ENCODE measurements at places on chromosomes 7 and 10.

DNA sequence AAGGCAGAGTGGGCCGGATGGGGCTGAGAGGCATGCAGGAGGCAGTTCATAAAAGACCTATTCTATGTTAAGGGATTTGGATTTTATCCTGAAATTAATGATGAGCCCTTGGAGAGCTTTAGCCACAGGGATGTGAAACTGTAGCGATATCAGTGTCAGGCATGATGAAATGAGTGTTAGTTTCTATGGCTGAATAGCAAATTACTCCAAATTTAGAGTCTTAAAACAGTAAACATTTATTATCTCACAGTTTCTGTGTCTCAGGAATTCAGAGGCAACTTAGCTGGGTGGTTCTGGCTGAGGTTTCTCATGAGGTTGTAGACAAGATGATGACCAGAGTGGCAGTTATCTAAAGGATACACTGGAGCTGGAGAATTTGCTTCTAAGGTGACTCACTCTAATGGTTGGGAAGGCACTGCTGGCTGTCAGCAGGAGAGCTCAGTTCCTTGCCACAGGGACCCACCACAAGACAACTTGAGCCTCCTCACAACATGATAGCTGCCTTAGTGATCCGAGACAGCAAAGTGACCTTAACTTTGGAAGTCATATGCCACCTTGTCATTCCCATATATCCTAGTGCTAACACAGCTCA is 36.7 kb upstream of the SFTPD start:
- DNase-seq, result no peak

GRCh38 chr10:132965411-132966057 is 23.2 kb upstream of the CFAP46 start:
- no peak for DNase-seq

- DNase-seq, result peak; percentile 14
These were observed 3.6 kb downstream of the FIGNL1 start for GRCh38 chr7:50446542-50446960.

GRCh38 chr10:107740962-107741690 is 576.6 kb upstream of the SORCS1 start:
- DNase-seq, result no peak

DNA sequence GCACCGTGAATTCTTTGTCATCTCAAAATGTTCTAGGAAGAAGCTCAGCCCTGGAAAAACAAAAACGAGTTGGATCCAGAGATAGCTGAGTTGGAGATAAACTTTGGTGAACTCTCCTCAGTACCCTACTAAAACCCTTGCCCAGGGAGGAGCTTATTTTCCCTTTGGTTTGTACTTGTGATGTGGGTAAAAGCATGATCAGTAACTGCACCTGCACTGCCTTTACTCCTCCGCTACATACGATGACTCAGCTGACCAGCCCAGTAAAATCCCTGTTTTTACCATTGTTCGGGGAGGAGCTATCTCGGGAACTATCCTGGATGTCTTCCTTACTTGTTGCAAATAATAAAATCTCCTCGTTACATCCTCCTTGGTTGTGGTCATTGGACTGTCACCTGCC is 359.3 kb downstream of the SH2D4B start:
- no peak for DNase-seq

DNA sequence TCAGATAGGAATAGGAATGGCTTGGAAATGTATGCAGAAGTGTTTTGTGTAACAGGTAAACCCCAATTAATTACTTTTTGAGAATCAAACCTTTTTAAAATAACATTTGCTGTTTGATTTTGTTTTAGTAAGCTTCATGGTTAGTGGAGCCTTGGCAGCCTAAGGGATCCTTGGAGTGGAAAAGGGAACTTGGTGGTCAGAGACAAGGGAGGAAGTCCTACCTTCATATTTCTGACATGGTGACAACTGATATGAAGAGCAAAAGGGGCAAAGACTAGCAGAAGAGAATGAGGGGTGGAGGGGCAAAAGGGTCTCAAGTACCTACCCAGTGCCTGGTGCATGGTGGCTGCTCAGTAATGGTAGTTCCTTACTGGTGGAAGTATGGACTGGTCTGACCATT is 32.3 kb downstream of the AHCYL2 start:
- DNase-seq, result no peak

DNA sequence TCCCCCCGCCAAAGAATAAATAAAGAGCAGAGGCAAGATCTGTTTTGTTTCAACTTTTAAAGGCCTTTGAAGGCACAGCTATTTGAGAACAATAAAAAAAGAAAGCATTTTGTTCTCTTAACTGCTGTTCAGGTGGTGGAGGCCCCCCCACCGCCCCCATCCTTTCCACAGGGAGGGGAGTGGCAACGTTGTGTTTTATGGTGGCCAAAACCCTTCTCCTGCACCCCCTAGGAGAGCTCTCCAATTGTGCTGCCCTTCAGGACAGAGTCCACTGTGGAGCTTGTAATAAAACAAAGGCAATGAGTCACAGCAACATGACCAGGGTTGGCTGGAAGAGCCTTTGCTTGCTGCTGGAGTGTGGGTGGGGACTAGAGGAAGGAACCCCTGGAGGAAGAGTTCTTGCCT is 987.9 kb downstream of the KCNMA1 start:
- no peak for DNase-seq

DNA sequence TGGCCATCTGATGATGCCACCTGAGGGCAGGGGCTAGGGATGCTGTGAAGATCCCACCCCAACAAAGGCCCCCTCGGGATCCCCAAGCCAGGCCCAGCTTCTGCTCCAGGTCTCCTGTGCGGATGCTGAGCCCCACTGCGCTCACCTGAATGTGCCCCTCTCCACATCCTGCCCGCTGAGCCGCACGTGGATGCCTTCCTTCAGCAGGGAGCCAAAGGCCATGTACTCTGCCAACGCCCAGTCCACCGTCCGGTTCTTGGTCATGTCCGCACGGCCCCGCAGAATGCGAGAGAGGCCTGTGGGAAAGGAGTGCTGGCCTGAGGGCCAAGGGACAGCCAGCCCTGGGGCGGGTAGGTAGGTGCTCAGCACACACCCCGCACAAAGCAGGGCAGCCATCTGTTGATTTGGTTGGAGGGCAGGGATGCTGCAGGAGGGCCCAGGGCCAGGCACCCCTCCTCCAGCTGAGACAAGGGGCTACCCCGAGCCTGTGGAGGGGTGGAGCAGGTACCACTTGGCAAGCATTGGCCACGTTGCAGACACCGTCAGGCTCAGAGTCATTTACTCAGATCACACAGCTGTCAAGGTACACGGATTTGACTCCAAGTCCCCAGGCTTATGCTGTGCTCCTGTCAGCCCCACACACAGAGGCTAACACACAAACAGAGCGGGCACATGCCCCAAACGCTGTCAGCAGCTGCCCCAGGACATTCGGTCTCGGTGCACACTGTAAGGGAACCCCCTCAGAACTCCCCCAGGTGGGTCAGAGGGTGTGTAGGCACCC is 19.2 kb downstream of the OGDHL start:
- no peak for DNase-seq

- DNase-seq, result no peak
These were observed 108.8 kb upstream of the BMPER start for GRCh38 chr7:33796538-33796937.

DNA sequence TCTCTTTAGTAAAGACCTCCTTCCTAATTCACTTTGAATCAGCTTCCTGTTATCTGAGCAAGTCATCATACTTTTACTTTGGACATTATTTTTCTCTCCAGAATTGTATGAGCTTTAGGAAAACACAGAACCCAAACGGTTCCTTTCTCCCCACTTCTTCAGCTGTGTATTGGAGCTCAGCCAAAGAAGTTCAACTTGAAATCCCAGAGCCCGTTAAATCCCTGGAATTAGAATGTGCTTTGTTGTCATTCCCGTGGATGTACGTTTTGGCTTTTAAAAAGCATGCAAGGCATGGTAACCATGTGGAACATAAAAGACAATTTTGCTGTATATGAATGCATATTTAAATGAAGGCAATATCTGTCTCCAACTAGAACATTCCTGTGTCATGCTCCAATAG is 46.6 kb downstream of the AGMO start:
- DNase-seq, result no peak

DNA sequence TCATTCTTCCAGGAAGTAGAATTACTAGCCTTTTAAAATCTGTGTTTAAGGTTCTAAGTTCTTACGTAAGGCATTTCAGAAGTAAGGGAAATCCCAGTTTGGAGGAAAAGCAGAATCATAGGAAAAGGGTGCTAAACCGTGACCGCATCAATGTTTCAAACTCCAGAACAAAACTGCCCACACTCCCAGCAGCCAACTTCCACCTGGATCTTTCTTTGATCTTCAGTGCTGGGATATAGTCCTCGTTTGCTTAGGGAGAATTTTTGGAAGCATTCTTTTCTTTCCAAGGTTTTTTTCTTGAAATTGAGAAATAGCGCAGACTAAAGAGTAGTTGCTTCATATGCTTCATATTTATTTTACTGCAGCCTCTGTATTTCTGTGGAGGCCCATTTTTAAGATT is 8.9 kb downstream of the PROSER2 start:
- DNase-seq, result no peak

DNA sequence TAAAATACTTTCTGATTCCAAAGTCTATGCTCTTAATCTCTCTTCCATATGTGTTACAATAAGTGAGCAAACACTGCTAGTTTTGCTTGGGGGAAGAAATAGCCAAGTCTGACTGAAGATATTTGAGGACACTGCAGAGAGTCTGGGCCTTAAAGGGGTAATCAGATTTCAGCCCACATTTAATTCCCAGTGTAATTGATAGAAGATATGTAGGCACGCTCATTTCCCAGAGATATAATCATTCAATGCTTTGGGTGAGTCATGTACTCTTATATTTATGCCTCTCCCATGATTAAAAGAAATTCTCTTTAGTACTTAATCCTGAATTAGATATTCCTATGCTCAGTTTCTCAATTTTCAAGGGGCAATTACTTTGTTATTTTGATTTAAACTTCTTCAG is 178.1 kb upstream of the POM121L12 start:
- DNase-seq, result no peak

DNA sequence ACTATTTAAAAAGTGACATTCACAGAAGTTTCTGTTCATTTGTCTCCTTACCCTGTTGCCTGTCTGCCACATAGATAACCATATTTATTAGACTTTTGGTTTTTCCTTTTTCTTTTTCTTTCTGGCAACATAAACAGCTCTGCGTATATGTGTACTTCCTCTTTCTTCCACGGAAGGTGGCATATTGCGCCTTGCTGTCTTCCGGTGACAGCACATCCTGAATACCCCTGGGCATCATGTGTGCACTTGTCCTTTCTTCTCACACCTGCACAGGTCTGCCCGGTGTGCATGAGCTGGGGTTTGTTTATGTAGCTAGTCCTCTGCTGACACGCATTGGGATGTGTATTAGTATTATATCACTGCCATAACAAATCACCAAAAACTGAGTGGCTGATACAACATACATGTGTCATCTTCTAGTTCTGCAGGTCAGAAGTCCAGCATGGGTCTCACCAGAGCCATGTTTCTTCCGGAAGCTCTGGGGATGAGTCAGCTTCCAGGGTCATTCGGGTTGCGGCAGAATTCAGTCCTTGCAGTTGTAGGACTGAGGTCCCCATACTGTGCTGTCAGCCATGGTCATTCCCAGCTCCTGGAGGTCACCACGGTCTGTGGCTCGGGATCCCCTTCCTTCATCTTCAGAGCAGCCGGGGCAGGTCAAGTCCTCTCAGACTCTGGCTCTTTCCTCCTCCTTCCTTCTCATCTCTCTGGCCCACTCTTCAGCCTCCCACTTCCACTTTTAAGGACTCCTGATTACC is 596.0 kb upstream of the FOXK1 start:
- DNase-seq, result no peak

DNA sequence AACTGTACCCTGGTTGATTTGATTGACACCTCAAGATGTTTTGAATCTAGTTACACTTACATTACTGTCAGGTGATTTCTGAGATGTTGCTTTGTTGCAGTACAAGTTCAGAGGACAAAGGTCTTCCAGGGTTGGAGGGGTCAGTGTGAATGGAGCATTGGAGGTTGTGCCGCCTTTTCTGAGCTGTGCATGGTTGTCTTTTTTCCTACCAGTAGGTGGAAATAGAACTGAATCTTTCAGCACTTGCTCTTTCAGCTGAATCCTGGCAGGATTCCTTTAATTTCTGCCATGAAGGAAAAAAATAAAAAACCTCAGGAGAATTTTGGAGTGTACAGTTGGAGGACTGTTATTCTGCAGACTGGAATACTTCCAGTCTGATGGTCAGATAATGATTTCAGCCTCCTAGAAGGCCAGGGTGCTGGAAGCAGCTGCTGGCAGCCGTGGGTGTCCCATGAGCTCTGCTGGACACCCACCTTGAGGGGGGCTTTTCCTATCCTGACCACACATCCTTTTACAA is 82.7 kb downstream of the PLCE1 start:
- no peak for DNase-seq

- no peak for DNase-seq
These were observed 57.2 kb downstream of the CALML3 start for GRCh38 chr10:5581670-5582566.

GRCh38 chr10:31928549-31929260 is at the start of gene ARHGAP12:
Gene ARHGAP12, minus strand, starts transcription at chr10:31928831. Its CDS starts 19,976 bp downstream, at chr10:31908855.
- DNase-seq, result peak; percentile 80

DNA sequence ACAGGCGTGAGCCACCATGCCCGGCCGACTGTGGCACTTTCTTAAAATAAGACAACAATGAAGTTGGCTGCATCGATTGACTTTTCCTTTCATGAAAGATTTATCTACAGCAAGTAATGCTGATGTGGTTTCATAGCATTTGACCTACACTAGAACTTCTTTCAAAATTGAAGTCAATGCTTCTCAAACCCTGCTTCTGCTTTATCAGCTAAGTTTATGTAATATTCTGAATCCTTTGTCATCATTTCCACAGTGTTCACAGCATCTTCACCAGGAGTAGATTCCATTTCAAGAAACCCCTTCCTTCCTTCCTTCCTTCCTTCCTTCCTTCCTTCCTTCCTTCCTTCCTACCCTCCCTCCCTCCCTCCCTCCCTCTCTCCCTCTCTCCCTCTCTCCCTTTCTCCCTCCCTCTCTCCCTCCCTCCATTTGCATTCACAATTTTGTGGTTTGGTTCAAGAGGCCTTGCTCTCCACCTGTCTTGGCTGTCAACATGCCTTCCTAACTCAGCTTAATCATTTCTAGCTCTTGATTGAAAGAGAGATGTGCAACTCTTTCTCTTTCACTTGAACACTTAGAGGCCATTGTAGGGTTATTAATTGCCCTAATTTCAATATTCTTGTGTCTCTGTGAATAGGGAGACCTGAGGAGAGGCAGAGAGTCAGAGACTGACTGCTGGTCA is 52.1 kb downstream of the HDAC9 start:
- DNase-seq, result no peak

DNA sequence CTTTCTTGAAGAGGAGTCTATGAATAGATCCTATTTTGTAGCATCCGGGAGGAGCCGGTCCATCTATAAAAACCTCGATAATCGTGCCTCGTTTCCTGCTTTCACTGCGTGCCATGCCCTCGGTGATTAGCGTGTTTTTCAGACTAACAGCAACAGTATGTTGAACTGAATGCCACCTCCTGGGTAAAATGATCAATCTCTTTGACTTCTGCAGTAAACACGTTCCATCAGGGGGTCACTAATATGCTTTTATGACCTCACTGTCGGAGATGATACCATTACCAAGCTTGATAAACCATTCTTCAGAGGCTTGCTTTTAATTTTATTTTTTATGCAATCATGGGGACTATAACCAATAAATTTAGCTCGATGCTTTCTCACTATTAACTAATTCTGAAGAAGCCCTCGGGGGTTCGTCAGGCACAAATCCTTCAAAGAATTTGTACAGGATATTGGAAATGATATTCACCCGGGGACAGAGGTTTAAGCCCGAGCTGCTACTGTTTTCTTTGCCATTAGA is 228.3 kb downstream of the ADARB2 start:
- DNase-seq, result no peak
